ENCODE measurements at places on chromosomes 16 and 17.

GRCh38 chr16:84266451-84266850, 26.6 kb upstream of the KCNG4 start:
- DNase-seq: peak; percentile 51

DNA sequence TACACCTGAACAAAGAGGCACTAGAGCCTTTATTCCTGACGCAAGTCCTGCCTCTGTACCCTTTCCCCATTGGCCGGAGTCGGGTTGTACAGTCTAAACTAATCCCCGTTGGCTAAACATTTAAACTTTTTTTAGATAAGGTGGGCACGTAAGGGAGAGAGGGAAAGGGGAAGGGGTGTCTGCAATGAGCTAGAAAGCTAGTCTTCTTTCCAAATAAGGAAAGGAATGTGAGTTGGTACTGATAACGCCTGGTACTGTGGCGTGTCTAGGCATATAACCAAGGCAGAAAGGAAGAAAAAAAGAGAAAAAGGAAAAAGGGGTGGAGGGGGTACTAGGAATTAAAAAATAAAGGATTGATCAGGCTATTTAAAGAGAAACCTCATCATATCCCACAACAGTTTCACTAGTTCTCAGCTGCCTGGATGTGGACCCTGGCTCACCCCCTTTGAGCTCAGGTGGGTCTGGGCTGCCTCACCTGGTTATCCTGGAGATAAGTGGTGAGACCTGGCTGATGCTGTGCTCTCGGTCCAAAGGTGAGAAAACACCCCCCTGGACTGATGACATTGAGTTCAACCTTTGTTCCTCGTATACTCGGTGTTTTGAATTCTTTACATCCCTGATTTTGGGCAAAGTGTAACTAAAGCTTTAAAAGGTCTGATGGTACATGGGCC, 90.9 kb upstream of the EEF2KMT start:
- DNase-seq: no peak

GRCh38 chr17:74857191-74857590, 2.5 kb downstream of the GRIN2C start:
- no peak for DNase-seq

DNA sequence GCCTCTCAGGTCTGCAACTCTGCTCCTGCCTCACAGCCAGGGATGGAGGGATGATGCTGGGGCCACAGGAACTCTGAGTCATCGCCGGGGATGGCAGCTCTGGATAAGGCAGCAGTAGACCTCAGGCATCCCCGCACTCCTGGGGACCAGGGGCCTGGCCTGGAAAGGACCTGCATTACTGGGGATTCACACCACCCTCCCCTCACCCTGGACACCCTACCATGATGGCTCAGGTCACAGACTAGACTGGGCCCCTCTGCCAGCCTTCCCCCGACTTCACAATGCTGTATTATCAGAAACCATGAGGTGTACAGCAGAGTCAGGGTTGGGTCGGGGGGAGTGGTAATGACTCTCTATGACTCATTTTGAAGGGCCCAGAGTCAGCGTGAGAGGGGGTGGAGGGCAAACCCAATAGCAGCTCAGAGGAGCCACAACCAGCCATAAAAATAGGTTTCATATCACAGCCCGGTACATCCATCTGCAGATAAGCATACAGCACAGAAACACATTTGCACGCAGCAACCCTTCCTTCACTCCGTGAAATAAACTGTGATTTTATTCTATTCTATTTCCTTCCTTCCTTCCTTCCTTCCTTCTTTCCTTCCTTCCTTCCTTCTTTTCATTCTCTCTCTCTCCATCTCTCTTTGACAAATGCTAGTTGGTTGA, 28.8 kb downstream of the DYNLRB2 start:
- DNase-seq: peak; percentile 93

GRCh38 chr16:79329166-79329521, 271.4 kb downstream of the MAF start:
- DNase-seq: no peak

- no peak for DNase-seq
Observed at GRCh38 chr16:80819988-80820387, 15.6 kb upstream of the CDYL2 start.

All from activated CD4-positive, alpha-beta T cell treated with anti-CD3 and anti-CD28 coated beads, Interleukin-2, Interleukin-4, amounts not matched to agents 100 ng/mL and 50 ng/mL, durations not matched to agents 16 hours and 8 hours (primary cell).